Fibroblast of skin of right biceps (primary cell): ENCODE measurements at places on chromosomes 6 and 20.
A peak's percentile ranks its signal among the peaks of the same experiment; 100 is the strongest.

GRCh38 chr6:170233286-170234205, 57.3 kb downstream of the DLL1 start:
- no peak for DNase-seq

DNA sequence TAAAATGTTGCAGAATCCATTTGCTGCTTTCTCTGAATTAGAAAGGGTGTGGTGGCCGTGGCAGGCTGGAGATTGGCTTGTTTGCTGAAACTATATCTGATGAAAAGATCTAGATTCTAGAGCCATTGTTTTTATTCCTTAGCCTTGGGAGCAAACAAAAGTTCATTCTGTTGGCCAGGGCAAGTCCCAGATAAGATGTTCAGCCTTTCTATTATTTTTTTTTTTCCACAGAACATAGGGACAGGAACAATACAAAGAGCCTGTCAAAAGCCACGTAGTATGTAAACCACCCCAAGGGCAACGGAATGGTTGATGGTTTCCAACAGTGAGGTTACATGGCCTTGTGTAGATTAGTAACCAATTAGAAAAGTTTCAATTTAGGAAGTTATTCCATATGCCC, 119.9 kb upstream of the SLC22A16 start:
- DNase-seq: no peak

- DNase-seq: no peak
Measured at GRCh38 chr20:44761423-44761822, 15.8 kb downstream of the KCNK15 start.

DNA sequence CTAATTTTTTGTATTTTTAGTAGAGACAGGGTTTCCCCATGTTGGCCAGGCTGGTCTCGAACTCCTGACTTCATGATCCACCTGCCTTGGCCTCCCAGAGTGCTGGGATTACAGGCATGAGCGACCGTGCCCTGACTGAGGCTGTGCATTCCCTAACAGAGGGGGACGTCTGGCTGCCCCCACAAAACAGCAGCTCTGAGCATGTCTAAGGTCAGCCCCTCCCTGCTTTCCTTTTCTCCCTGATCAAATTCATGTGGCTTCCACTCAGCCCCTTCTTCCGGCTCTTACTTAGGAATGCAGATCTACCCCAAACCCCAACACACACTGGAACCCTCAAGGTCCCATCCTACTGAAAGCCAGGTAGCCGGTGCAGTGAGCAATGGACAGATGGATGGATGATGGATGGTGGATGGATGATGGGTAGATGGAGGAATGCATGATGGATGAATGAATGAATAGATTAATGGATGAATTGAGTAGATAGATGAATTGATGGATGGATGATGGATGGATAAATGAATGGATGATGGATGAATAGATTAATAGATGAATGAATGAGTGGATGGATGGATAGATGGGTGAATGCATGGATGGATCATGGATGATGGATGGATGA, 91.5 kb upstream of the BHLHE23 start:
- DNase-seq: no peak

GRCh38 chr6:168655462-168656152, 214.6 kb downstream of the SMOC2 start:
- DNase-seq: no peak

- no peak for DNase-seq
Measured at GRCh38 chr20:40770564-40771307, 81.7 kb upstream of the MAFB start.

GRCh38 chr6:89346433-89346832, 6.1 kb downstream of the UBE2J1 start:
- peak; percentile 52 for DNase-seq

DNA sequence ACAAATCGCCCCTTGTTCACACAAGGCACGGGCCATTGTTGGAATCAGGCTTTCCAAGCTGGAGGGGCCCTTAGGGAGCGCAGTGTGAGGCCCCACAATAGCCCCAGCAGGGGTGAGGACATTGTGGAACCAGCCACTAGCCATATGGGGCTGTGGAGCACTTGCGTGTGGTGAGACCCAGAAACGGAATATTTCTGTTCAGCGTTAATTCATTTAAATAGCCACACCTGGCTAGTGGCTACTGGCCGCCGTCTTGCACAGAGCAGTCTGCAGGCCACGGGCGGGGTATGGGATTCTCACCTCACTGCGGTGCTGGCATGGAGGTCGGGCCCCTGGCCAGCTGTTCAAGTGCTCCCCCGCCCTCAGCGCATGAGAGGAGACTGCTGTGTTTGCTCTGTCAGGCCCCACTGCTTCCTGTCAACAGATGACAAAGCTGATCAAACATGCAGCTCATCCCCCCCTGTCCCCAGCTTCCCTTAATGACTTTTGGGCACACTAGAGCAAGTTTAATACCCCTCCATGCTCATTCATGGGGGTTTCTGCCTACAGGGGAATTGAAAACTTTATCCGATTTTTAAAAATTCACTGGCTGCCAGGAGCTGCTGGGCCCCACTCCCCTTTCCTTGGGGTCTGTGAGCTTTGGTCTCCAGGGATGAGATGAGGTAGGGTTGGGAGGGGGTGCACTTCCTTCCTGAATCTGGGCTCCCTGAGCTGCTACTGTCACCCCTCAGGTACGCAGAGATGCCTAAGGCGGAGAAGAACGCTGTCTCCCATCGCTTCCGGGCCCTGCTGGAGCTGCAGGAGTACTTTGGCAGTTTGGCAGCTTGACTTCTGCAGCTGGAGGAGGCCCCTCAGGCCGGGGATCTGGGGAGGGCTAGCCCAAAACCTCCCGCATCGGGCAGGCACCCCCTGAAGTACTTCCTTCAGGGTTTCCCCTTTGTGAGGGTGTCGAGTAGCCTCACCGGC, 13.6 kb downstream of the ITPA start:
- no peak for DNase-seq

- DNase-seq: no peak
Measured at GRCh38 chr6:32111424-32112066, 2.4 kb upstream of the TNXB start.

GRCh38 chr20:58905236-58905635, 52.7 kb downstream of the GNAS start:
- DNase-seq: no peak

GRCh38 chr6:112173221-112173804, 81.1 kb downstream of the LAMA4 start:
- peak; percentile 30 for DNase-seq

DNA sequence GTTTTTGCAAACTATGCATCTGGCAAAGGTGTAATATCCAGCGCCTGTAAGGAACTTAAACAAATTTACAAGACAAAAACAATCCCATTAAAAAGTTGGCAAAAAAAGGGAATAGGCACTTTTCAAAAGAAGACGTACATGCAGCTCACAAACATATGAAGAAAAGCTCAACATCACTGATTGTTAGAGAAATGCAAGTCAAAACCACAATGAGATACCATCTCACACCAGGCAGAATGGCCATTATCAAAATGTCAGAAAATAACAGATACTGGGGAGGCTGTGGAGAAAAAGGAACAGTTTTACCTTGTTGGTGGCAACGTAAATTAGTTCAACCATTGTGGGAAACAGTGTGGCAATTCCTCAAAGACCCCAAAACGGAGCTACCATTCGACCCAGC, 54.2 kb downstream of the TSBP1 start:
- DNase-seq: no peak

GRCh38 chr20:33656783-33657703, 5.1 kb upstream of the C20orf144 start:
- DNase-seq: no peak

DNA sequence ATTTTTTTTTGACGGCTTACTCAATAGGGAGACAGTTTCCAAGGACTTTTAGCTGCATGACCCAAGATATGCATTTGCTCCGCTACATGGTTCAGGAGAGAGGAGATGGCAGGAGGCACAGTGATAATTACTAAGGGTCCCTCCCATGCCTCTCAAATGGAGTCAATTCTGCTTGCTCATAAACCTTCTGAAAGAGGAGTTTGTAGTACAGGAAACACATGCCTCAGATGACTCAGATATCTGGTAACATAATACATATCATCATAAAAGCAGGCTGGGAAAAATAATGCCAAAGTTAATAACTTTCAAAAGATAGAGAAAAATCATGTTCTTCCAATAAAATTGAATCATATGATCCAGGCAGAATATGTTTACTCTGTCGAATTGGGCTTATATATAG, 97.6 kb upstream of the DEFB112 start:
- DNase-seq: no peak

DNA sequence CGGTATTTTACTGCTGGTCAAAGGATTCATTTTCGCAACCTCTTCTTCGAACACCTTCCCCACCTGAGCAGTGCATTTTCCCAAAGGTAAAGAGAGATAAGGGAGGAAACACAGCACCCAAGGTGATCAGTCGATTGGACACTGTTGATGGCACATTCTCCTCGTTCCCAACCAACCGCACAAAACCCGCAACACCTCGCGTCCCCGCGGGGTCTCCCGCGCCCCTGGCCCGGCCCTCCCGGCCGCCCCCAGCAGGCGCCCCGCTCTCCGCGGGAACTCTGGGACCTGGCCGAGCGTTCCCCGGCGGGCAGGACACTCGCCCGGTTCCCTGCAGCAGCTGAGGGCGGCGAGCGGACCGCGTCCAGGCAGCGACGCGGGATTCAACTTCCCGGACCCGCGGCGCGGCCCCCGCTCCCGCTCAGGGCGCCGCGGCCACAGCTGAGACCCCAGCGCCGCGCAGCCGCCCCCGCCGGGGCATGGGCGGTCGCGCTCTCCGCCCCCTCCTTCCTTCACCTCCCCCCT, 506 bp downstream of the RGS17 start:
- DNase-seq: no peak
